AG09319 (cell line): ENCODE measurements at places on chromosomes 13 and 19.

DNA sequence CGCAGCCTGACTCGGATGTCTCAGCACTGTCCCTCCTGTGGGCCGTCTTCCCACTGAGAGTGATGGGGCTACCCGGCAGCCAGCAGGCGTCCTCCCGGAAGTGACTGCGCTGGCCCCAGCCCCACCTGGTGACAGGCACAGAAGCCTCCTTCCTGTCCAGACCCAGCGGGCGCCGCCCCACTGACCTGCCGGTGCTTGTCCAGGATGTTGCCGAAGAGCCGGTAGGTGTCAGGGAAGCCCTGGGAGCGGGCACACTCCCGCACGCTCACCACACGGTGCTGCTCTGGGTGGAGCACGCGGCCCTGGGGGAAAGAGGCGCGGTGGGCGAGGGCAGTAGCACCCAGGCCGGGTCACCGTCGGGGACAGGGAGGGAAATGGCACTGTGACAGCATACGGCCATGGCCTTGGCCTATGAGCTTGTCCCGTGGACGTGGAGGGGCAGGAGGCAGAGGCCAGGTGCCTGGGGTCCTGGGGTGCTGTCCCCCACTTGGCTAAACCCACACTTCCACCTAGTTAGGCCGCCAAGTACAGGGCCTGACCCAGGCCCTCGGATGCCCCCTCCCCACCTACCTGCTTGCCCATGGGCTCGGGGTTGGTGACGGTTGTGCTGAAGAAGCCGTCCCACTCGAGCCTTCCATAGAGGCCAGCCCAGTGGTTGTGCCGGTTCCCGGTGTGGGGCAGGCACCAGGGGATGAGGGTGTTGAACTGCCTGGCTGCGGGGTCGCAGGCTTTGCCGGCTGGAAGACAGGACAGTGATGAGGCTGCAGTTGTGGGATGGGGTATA is 16.0 kb upstream of the EIF3G start:
- DNase-seq, result no peak

DNA sequence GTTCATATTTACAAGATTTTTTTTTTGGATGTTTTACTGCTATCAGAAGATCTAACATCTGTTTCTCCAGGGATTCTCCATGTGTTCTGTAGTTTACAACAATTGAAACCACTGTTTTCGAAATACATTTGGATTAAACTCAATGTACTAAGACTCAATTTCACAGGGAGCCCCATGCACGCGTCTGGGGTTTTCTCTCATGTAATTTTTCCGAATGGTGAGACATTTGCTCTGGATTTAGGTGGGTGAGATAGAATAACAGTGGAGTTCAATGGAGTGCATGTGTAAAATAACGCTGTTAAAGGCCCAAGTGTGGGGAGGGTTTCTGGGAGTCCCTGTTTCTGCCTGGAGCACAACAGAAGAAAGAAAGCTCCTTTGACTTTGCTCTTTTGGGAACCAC is 330.3 kb downstream of the TSHZ3 start:
- DNase-seq, result no peak

DNA sequence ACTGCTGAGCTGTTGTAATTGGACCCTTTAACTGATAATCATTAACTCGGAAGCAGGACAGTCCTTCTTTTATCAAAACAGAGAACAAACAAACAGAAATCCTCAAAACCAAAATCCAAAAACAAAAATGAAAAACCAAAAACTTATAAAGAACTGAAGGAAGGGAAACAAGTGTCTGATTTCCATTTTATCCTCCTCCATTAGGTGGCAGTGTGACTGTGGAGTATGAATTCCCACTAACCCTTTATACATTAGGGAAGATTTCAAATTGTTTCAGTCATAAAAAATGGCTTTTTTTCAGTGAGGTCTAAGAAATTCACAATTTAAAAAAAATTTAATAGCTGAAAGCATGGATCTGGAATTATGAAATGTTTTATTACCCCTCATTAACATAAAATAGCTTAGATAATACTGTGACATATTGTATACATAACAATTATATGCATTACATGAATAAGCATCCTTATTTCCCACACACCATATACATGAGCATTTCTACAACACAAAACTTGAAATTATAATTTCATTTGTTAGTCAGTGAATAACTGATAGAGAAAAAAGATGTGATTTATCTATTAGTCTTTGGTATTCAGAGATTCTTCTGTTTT is 1074.3 kb upstream of the PCDH9 start:
- DNase-seq, result no peak

- DNase-seq, result no peak
Measured at GRCh38 chr19:29093553-29093908, 119.4 kb downstream of the UQCRFS1 start.

DNA sequence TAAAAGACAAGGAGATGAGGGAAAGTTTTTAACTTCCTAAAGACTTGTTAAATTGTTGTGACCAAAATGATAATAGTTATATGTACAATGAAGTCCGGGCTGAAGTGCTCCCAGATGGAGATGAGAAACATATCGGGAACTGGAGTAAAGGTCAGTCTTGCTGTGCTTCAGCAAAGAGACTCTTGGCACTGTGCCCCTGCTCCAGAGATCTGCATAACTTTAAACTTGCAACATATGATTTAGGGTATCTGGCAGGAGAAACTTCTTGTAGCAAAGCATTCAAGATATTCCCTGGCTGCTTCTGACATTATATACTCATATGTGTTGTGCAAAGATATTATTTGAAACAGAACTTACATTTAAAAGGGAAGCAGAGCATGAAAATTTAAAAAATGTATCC is 786.6 kb upstream of the SLITRK6 start:
- DNase-seq, result peak; percentile 59

- no peak for DNase-seq
Measured at GRCh38 chr13:94384231-94384905, 95.1 kb downstream of the DCT start.

DNA sequence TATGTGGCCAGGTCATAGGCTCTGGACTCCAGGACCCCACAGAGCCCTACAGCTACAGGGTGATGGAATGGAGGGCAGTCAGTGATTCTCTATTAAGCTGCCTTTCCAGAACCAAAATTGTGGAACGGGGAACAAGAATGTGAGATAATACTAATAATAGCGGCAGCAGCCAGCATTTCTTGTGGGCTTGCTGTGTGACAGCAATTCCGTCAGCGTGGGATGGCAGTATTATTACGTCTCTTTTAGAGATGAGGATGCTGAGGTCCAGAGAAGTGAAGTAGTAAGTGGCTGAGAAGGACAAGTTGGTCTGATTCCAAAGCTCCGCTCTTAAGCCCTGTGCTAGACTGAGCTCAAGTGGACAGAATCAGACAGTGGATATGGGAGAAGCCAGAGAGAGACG is 24.4 kb downstream of the GRIK5 start:
- DNase-seq, result no peak

DNA sequence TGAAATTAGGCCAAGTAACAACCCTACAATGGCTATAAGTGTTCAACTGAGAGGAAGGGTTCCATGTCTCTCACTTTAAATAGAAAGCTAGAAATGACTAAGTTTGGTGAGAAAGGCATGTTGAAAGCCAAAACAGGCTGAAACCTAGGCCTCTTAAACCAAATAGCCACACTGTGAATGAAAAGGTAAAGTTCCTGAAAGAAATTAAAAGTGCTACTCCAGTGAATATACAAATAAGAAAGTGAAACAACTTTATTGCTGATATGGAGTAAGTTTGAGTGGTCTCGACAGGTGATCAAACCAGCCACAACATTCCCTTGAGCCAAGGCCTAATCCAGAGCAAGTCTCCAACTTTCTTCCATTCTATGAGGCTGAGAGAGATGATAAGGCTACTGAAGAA is 209.6 kb downstream of the KLF12 start:
- DNase-seq, result no peak

DNA sequence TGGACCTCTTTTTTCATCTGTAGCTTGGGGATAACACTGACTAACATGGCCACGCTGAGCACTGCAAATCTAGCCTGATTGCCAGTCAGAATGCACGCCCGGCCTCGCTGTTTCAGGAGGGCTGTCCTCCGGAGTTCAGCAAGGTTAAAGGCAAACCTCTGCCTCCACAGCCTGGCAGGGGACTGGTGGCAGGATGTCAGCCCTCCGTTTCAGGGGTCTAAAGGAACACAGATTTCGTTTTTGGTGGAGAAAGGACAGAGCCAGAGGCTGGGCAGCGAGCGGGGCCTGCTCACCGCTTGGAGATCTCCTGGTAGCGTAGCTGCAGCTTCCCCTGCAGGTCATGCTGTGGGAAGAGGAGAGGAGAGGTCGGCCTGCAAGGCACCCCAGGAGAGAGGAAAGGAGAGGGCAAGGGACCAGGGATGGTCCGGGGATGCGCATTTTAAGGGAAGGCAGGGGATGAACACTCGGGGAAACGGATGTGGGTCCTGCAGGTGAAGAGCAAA is 560 bp downstream of the NDUFA7 start:
- DNase-seq, result no peak

DNA sequence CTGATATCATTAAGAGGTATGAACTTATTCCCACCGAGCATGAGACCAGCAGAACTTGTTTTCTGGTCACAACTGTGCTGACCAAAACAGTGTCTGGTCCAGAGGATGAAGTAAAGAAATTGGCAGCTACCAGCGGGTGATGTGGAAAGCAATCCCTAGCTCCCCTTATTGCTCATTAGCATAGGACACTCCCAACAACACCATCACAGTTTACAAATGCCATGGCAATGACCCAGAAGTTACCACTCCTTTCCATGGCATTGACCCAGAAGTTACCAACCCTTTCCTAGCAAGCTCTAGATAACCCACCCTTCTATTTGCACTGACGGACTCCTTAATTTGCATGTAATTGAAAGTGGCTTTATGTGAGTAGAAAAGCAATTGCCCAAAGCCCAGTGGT is 1856.1 kb downstream of the OLFM4 start:
- DNase-seq, result no peak

DNA sequence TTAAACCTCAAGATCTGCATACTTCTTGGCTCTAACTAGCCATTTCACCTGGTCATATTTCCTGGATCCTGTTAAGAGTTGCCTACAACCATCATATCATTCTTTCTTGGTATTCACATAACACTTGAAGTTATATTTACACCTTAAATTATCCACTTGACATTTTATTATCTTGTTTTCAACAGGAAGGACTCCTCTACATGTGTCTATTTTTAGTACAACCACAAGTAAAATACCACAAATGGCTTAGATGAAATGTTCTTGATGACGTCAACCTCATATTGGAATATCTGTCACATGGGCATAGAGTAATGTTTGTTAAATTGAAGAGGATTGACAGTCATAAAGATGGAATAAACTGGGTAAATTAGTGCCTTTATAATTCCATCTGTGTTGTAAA is 9.4 kb downstream of the PCDH20 start:
- no peak for DNase-seq

GRCh38 chr13:25088562-25089221 is 7.2 kb upstream of the PABPC3 start:
- no peak for DNase-seq

DNA sequence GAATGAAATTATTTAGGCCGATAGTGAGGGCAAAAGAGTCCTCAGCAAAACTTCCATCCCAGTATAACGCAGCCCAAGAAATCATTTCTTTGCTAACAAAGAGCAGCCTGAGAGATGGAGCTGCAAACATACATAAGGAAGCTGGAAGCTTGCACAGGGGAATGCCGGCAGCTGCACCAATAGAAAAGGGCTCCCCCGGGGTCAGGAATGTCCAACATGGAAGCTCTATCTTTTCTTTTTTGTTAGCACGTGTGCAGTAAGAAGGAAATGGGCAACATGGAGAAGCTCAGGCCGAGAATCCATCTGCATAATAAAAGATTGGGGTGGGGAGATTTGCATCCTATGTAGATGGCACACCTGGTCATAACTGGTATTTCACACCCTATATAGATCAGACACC is 1363.5 kb upstream of the PCDH20 start:
- DNase-seq, result no peak
